HFF-Myc (cell line): ENCODE measurements at places on chromosomes 1 and 21.

DNA sequence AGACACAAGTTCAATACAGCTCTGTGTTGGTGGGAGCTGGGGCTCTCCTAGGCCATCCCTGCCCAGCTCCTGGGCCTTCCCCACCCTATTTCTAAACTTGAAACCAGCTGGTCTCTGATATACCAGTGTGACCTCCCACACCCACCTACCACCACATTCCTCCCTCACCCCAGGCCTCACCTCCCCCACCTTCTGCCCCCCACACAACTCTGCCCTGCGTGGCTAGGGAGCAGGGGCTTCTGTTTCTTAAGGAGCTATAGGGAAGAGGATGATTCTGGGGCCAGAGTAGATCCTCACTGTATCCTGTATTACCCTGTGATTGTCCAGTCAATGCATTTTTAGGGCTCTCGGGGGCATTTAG lies 16.5 kb downstream of the NES start:
- no peak for DNase-seq

- DNase-seq = no peak
Measured at GRCh38 chr1:168223681-168224540, 1.9 kb upstream of the SFT2D2 start.

DNA sequence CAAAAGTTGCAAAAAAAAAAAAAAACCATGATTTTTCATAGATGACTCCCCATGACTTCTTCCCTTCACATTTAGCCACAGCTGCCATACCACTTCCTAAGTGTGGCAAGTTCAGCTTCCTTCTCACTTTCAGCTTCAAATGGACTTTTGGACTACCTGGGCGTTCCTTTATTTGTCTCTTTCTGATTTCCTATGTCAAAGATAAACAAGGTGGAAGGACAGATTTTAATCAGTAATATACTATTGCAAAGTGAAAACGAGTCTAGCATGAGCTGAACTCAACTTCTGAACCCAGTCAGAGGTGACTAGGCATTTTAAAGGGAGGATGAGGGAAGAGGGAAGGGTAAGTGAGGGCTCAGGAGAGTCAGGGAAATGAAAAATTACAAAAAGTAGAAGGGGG lies 14.4 kb upstream of the SCCPDH start:
- no peak for DNase-seq

DNA sequence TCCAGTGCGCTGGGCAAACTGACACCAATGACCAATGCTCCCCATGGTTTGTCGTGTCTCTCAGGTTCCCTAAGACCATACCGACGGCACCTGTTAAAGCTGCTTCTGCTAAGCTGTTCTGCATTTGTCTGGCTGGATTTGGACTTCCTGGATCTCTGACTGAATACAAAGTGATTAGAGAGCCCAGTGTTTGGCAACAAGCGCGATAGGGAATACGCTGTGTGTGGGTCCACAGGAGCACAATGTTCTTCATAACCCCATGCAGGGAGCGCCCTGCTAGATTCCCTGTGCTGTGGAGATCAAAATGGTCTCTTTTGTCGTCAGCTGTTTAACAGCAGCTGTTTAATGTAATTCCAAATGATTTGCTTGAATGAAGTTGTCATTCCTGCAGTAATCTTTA lies 26.0 kb upstream of the ESRRG start:
- no peak for DNase-seq

- DNase-seq = no peak
Measured at GRCh38 chr1:171585715-171586114, 36.3 kb upstream of the MYOCOS start.
